ENCODE measurements at places on chromosomes 3 and 15.

DNA sequence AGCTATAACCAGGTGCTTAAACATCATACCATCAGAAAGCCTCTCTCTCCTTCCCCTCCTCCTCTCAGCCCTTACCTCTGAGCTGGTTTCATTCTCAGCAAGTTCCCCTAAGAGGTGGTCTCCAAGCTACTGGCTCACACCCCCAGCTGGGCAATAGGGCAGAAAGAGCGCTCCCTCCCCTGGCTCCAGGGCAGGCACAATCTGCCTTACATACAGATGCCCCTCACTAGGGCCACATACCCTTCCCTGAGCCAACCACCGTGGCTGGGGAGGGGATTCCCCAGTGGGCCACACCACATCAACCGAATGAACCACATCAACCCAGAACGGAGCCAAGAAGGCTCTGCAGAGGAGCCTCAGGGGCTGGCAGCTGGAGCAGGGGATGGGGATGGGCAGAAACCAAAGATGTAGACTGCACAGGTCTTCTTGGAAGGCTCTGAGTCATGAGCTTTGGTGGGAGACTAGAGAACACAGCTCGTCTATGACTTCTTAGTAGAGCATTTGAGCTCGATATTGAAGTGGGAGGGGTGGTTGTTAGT lies 4.6 kb upstream of the FBLN2 start:
- DNase-seq = no peak

DNA sequence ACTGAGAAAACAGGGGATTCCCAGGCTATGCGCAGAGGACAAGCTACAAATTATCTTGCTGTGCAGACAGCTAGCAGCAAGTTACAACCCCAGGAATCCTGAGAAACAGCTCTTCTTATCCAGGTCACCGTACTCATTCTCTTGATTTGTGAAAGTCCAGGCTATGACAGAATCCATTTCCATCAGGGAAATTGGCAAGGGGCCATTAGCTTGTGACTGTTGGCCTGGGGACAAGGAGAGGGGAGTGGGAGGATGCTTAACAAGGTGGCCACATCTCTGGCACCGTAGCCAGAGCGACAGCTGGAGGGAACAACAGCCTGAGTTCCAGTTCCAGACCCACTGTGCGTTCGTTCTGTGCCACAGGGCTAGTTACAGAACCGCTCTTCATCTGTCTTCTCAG lies 44.9 kb upstream of the PLXNA1 start:
- DNase-seq = no peak

GRCh38 chr3:5304789-5305683 lies 117.5 kb downstream of the EDEM1 start:
- no peak for DNase-seq

DNA sequence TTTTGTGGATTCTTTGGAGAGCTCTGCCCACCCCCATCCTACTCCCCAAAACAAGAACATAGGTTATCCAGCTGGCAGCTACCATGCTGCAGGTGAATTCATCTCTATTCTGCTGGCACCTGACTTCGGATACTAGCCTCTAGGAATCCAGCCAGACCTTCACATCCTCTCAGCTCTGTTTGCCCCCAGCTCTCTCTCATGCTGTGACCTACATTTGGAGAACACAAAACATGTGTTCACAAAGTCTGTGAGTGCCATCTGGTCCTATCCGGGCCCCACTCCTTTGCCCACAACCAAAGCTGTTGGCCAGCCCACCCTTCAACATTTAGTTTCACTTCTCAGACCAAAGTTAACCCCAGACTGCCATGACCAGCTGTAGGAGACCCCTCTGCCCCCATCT lies 89.4 kb upstream of the C3orf80 start:
- no peak for DNase-seq

- peak; percentile 23 for DNase-seq
Observed at GRCh38 chr15:82298520-82298919, 35.9 kb downstream of the SAXO2 start.

- no peak for DNase-seq
Observed at GRCh38 chr3:39733804-39734203, 75.6 kb upstream of the MYRIP start.

DNA sequence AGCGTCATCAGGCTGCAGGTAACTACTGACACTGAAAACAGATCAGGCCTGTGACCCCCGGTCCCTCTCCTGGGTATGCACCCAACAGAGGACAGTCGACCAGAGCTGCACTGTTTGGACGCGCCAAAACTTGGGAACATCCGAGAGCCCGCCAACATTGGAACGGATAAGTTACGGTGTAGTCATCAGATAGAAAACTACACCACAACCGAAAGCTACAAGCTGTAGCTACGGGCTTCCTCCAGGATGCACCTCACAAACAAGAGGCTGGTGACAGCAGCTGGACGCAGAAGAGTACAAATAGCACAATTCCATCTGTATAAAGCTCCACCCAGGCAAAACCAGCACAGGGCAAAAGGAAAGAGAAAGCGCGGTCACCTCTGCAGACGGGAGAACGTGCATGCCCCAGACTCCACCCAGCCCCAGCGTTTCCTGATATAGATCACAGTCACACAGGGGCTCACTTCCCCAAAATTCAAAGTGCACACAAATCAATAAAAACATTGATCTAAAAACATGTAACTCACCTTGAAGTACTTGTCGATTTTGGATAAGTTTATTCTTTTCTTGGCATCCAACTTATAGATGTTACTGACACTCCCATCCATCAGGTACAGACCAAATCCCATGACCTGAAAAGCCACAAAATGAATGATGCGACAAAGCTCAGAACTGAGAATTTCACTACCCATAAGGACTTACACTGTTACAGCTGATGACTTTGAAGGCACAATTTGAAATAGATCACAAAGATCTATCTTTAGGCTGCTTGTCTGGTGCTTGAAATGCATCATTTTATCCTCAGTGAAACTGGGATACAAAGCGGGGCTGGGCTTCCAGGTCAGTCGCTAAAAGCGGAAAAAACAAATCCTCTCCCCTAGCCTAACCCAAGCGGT lies 43.3 kb downstream of the CYFIP1 start:
- DNase-seq = no peak

GRCh38 chr3:178474526-178474925 lies 61.7 kb upstream of the KCNMB2 start:
- DNase-seq = no peak

GRCh38 chr15:97654481-97655076 lies 305.9 kb upstream of the ARRDC4 start:
- no peak for DNase-seq

- DNase-seq = no peak
Observed at GRCh38 chr15:68176601-68177000, 28.5 kb downstream of the CALML4 start.

- no peak for DNase-seq
Observed at GRCh38 chr3:64104006-64104405, 80.7 kb upstream of the PSMD6 start.

- no peak for DNase-seq
Observed at GRCh38 chr15:75030023-75030413, 6.6 kb downstream of the PPCDC start.

DNA sequence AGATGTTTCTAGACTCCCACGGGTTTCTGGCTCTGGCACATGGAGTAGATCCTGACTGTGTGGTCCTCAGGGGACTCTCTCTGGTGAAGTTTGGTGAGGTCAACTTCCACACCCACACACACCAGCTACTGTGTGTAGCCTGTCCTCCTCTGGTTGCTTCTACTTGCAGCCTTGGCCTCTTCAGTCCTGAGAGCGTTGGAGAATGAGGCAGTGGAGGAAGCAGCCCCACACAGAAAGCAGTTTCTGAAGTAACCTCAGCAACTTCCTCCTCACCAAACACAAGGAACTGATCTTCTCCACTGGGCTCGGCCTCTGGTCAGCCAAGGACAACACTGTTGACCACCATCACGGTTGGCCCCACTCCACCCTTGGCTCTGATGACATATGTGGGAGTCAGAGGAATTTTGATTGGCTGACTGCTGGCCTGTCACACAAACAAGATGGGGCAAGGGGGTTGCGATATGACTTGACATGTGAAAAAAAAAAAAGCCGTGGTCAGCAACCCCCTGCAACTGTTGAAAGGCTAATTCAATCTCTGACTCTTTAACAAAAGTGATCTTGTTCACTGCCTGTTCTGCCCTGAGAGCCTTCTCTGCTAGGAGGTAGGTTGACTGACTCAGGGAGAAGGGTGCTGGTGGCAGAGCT lies 19.6 kb downstream of the CD86 start:
- DNase-seq = no peak

- DNase-seq = no peak
Observed at GRCh38 chr15:43509660-43510199, 7.7 kb upstream of the MAP1A start.

- no peak for DNase-seq
Observed at GRCh38 chr3:40116478-40117177, 192.9 kb upstream of the EIF1B start.

DNA sequence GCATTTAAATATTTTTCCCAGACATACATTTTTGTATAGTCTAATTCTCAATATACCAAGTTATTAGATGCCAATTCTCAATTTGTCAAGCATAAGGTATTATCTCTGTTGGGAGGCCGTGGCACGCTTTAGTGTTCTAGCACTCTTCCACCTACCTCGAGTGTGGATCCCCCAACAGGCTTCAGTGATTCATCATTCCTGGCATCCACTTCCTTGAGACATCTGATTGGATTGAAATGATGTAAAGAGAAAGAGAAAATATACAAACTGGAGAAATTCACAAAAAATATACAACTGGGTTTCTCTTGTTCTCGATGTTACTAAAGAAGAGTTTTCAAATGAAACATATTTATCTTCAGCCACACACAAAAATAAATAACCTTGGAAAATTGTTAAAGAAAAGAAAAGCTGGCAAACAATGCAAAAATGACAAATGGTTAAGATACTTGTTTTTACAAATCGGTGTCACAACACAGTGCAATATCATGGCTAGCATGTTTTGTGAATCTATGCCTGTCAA lies 218.0 kb upstream of the CDIN1 start:
- DNase-seq = no peak
